Nasal cavity respiratory epithelium epithelial cell of viscerocranial mucosa (primary cell): ENCODE measurements at places on chromosomes 2 and 18. TPM values are rescaled to one million over a fixed set of nuclear protein-coding genes. Genes with fewer than 3 reads are reported as not detected.

Gene ARHGAP15
- total RNA-seq = 0.07 TPM in 1 of 2 replicates, not detected in the other

Gene FAM124B
- not detected in 2 replicates for total RNA-seq

Gene CXCR4
- not detected in 2 replicates for total RNA-seq

Gene SLC30A3
- not detected in 2 replicates for total RNA-seq

Gene ALK
- 0.14 TPM in 1 of 2 replicates, not detected in the other for total RNA-seq

Gene FN1
- 112 and 4,076 TPM in 2 replicates for total RNA-seq

Gene ARHGAP28
- total RNA-seq = under 0.01 and 6.0 TPM in 2 replicates

Gene ABCB11
- total RNA-seq = under 0.01 and 0.07 TPM in 2 replicates
